ENCODE measurements at places on chromosomes 1 and 21.

DNA sequence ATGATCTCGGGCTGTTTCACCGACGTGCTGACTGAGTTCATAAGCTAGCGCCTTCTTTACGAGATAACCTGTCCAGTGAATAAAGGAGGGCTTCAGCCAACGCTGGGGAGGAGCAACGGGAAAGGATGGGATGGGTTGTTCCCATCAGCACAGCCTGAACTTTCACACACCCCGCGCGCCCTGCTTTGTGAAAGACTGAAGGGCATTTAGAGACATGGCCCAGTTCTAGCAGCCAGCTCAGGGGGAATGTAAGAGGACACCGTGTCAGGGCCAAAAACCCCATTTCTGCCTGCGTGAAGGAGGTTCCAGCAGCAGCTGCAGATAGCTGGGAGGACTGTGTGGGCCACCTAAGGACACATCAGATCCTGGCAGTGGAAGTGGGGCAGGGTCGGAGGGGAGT, 255.1 kb upstream of the RAB4A start:
- no peak for DNase-seq

- no peak for DNase-seq
Observed at GRCh38 chr1:42312576-42313212, 22.3 kb downstream of the FOXJ3 start.

DNA sequence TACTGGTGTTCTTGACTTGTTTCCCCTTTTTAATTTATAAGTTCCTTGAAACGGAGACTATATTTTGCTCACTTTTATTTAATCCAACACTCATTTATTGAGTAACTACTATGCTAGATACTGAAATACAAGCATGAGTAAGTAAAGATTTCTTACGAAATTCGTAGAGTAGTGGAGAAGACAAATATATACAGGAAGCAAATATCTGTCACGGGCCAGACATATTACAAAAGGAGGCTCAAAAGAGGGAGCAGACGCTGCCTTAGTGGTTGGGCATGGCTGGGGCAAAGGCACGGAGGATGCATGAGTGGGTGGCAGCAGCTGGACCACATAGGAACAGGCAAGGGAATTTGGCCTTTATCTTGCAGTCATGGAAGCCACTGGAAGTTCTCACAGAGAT, 6.8 kb downstream of the NCF2 start:
- DNase-seq = no peak

- DNase-seq = no peak
Observed at GRCh38 chr1:236425031-236425663, 31.1 kb downstream of the EDARADD start.

- DNase-seq = no peak
Observed at GRCh38 chr1:206839857-206840256, 25.6 kb upstream of the IL20 start.

- DNase-seq = no peak
Observed at GRCh38 chr1:193417945-193418744, 231.7 kb upstream of the B3GALT2 start.

DNA sequence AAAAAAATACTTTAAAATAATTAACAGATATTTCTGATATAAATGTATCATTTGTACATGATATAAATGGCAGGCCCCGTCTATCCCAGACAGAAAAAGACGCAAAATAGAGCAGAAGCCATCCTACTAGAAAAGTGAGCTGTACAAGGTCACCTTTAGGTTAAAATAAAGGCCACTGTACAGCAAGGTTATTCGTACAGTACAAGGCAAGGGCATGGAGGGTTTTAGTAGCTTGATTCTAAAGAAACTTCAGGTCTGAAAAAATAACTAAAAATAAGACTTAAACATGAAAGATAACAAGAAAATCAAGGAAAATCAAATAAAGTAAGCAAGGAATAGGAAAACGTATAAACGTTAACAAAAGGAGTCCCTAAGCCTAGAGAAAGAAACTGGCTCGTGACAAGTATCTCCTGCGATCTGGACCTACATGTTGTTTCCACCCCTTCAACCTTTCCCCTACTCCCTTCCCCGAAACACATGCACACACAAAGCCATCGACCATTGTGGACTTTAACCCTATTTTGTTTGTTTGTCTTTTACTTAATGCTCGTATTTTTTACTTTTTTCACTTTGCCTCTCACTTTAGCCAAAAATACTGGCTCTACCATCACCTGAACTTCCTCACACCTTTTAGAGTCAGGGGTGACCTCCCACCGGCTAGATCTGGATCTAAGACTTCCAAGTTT, 26.5 kb upstream of the SLC30A10 start:
- no peak for DNase-seq

- no peak for DNase-seq
Observed at GRCh38 chr1:110436635-110437034, 14.3 kb upstream of the PROK1 start.

DNA sequence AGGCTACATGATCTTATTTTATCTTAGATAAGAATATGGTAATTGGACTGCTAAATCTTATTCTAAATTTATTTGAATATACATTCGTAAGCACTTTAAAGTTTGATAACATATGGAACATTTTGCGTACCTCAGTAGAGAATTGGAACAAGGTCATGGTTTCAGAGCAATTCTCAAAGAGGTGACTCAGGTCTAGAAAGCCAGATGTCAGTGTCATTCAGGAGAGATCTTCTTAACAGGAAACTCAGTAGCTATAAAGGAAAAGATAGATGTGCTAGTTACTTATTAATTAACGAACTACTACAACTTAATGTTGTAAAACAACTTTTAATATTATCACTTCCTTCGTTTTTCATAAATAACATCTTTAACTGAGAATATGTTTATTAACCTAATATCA, 142.5 kb downstream of the USP25 start:
- no peak for DNase-seq

GRCh38 chr1:79827446-79827845, 820.9 kb upstream of the ADGRL4 start:
- no peak for DNase-seq

DNA sequence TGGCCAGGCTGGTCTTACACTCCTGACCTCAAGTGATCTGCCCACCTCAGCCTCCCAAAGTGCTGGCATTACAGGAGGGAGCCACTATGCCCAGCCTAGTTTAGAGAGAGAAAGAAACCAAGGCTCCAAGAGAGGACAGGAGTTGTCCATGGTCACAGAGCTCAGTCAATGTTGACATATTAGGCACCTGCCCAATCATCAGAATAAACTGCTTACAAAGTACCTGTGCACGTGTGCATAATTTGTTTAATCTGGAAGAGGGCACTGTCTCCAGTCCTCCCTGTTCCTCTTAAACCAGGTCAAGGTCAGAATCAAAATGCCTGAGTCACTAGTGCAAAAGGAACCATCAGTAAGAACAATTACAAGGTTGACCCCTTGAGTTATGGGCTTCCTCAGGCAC, 20.3 kb upstream of the MPZL1 start:
- no peak for DNase-seq

DNA sequence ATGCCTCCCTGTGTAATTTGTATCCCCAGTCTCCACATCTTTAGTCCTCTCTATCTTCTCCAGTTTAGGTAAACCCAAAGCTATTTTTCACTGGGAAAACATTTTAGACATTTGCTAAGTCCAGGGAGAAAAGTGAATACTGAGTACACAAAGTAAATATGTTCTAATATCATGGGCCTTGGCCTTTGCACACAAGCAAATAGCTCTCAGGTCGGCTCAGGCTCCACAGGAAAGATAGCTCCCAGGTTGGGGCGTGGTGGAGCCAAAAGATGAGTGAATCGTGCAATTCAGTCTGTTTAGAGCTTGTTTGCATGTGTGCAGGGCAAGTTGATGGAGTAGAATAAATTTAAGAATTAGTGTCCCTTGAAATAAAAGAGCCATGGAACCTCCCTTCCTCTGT, 7.9 kb downstream of the RGSL1 start:
- DNase-seq = no peak

- DNase-seq = no peak
Observed at GRCh38 chr1:118185084-118185832, at the start of gene SPAG17. TSS of gene SPAG17 (minus strand) at chr1:118185228. CDS start at chr1:118185157, 71 bp downstream.

DNA sequence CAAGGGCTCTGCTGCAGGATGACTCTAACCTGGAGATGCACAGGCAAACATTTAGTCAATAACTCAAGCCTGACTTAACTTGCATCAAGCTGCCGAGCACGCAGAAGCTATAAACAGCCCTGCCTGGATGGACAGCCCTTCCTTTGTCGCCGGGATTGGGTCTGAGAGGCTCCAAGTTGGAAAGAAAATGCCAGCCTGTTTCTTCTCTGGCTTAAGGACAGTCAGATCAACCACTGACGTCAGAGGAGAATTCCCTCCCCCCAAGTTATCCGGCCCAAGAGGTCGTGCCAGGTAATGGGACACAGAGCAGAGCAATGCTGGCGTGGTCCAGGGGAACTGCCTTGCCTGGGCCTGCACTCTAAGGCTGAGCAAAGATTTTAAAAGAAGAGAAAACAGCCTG, 27.1 kb upstream of the LRRC38 start:
- DNase-seq = no peak

- DNase-seq = no peak
Observed at GRCh38 chr1:204465546-204466415, 28.8 kb downstream of the PIK3C2B start.

DNA sequence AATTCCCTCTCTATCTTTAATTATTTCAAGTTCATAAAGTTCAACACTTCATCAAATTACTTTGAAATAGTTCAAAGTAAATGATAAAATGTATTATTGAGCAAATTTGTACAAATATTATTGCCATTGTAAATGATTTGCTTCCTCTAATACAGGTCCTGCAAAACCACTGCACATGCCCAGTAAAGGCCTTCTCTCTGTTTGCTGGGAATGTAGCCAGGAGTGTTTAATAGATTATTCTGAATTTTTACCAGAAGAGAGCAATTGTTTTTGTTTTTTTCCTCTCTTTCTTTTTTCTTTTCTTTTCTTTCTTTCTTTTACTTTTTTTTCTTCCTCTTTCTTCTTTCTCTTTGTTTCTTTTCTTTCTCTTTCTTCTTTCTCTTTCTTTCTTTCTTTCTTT, 486.3 kb downstream of the PTBP2 start:
- DNase-seq = no peak

DNA sequence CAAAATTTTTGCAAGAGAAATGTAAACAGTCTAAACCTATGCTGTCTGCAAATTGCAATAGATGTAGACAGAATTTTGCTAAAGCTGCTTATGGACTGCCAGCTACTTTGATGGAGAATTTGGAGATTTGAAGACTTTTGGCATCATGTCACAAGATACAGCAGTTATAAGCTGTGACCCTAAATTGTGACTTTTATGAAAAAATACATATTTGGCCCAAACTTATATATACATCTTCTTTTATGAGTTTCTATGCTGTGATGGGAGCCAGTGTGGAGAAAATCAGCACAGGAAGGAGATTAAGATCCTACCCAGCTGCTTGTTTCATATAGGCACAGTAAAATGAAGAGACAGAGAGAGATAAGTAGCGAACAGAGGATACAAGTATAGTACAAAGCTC, 1595.4 kb downstream of the PLA2G4A start:
- DNase-seq = no peak

DNA sequence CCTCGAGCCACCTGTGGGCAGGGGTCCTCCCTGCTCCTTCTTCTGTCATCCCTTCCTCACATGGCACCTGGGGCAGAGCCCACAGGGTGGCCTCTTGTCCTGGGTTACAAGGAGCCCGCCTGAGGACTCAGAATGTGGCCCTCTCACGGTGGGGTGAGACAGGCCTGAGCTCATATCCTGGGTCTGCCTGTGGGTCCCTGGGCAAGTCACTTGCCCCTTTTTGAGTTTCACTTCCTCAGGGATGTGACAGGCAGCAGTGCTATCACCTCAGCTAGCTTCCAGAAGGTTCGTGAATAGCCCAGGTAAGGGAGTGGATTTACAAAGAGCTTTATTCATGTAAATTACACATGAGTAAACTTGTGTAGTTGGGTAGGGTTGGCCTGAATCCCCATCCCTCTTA, 33.5 kb downstream of the HTR6 start:
- no peak for DNase-seq
